AG20443 (cell line): ENCODE measurements at places on chromosomes 1 and 21.
A peak's percentile ranks its signal among the peaks of the same experiment; 100 is the strongest.

DNA sequence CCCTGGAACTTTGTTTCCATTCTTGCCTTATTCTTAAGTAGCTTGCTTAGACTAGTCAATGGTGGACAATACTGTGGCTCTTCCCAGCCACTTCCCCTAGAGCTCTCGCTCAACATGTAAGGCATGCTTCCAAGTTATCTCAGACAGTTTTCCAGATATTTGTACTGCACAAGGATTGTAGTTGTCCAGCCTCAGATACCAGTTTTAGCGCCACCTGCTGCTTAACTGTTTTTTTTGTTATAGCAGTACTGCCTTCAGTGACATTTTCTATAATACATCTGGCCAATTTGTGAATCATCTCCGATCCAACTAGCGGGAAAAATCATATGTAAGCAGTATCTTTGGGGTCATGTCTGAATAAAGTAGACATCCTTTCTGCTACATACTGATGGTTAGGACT lies 346.7 kb upstream of the ADGRL4 start:
- peak; percentile 45 for DNase-seq

GRCh38 chr1:109508001-109508872 lies 1.3 kb downstream of the AMIGO1 start:
- DNase-seq = no peak

- DNase-seq = no peak
Measured at GRCh38 chr1:119380983-119381662, 12.5 kb downstream of the HAO2 start.

GRCh38 chr1:94708299-94708685 lies 111.9 kb upstream of the SLC44A3 start:
- DNase-seq = no peak

DNA sequence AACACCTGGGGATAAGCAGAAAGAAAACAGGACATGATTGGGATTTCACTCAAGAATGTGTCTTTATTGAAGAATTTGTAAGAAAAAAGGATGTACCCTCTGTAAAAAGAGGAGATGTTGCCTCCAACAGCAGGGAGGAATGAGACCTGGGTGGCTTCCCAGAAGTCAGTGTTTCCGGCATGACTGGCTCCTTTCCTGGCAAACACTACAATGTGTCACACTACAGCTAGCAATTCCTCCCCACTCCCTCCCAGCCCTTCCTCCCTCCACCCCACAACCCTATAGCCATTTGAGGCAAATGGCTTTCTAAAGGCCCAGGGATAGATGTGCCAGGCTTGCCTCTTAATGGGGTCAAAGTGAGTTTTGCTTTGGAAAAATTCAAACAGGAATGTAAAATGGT lies 11.5 kb upstream of the COL8A2 start:
- peak; percentile 91 for DNase-seq

DNA sequence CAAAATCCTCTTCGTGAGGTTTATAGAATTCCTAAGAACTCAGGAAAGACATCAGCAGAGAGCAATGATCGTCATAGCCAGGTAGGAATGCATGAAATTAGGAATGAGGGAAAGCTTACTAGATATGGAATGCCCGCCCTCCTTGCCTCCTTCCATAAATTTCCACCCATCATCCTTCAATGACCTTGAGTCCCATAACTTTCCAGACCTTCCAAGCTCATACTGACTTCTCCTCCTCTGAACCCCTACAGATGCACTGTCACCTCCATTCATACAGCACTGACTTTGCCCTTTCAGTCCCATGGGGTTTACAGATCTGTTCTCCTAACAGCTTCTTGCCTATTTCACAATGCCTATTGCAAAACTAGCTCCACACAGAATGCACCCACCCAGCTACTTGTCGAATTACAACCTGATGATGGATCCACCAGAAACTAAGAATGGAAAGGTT lies 23.8 kb upstream of the PPP1R15B start:
- DNase-seq = peak; percentile 35

GRCh38 chr21:44929242-44929798 lies 8.6 kb upstream of the ITGB2 start:
- no peak for DNase-seq

GRCh38 chr21:46046471-46046870 lies 51.4 kb upstream of the COL6A2 start:
- DNase-seq = no peak

DNA sequence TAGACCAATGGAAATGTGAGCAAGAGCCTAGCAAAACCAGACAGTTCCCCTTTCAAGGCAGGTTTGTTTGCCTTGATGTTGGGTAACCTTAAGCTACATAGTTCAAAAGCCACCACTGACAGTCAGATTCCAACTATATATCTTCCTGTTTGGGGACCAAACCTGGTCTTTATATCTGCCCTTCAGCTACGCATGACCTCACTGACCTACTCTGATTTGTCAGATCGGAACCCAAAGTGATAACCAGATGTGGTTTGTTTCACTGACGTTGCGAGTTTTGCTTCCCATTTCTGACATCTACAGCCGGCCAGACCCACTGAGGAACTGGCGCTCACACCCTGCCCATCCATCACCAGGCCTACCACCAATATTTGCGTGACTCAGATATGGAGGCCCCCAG lies 361.1 kb upstream of the CHRM3 start:
- DNase-seq = no peak

- DNase-seq = no peak
Measured at GRCh38 chr1:227729144-227729880, 5.8 kb downstream of the JMJD4 start.

GRCh38 chr1:108893141-108893530 lies 16.4 kb downstream of the GPSM2 start:
- no peak for DNase-seq

DNA sequence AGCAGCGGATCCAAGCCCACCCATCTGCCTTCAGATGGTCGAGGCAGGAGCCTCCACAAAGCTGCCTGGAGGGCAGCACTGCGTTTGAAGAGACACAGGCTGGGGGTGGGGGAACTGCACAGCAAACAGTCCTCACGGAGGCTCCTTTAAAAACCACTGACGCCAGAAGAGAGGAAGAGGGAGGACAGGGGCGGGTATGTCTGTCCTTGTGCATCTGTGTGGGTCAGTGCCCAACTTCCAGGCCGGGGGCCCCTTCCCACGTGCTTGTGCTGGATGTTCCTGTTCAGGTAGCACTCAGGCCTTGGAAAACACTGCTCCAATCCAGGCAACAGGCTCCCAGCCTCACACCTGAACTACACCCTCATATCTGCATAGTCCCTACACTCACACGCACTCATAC lies 7.7 kb downstream of the AHDC1 start:
- DNase-seq = no peak

GRCh38 chr1:17725084-17725719 lies 29.9 kb upstream of the ACTL8 start:
- DNase-seq = no peak

DNA sequence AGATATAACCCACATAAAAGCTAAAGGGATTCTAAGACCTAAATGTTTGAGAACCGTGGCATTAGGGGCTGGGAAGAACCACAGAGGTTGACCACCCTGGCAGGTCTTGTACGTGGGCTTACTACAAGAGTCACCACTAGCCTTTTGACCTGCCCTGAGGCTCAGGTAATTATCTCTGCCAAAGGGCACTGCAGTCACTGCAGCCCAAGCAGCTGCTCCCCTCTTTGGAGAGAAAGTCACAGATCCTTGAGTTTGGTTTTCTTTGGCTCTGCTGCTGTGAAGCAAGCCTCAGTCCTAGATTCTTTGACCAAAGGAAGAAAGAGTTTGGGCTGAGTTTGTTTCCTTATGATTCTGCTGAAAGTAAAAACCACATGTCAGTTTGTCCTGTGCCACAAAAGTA lies 11.6 kb downstream of the PARK7 start:
- DNase-seq = no peak

GRCh38 chr1:6824665-6825368 lies 39.6 kb downstream of the CAMTA1 start:
- no peak for DNase-seq

GRCh38 chr1:46535063-46535462 lies 16.4 kb downstream of the KNCN start:
- no peak for DNase-seq

GRCh38 chr1:85379203-85380136 lies 85.5 kb downstream of the DDAH1 start:
- no peak for DNase-seq

DNA sequence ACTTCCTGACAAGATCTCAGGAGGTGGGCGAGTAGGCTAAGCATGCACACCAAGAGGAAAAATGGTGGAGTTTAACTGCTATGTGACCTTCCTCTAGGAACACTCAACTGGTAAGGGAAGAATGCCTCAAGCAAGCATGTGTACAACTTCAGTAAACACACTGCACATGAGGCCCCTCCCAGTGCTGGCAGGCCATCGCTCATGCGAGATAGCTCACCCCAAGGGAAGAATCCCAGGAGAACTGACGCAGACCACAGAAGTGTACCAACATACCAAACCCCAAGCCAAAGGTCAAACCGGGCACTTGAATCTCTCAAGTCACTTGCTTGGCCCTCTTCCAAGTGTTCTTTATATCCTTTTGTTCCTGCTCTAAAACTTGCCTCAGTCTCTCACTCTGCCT lies 40.5 kb upstream of the GALNT2 start:
- DNase-seq = no peak

DNA sequence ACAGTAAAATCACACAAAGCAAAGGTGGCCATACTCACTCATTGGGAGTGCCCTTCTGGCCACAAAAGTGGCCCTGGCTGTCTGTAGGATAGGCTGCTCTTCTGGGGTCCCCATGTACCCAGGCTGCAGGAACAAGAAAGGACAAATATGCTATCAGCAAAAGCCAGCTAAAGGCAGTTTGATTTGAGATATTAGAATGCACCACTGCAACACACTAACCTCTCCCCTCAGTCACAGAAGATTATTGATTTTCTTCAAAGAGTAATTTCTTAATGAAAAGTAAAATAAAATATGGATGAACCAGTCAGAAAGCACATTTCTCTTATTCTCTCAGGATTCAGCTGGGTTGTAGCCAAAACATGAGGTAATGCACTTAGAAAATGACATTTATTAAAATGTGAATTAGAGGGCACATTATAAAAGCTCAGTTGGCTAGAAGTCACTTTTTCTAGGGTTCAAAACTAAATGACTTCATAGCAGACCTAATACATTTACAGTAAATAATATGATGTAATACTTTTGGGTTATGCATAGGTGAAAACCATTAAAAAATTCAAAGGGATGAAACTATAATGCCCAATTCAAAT lies 140.8 kb downstream of the LHX8 start:
- no peak for DNase-seq

DNA sequence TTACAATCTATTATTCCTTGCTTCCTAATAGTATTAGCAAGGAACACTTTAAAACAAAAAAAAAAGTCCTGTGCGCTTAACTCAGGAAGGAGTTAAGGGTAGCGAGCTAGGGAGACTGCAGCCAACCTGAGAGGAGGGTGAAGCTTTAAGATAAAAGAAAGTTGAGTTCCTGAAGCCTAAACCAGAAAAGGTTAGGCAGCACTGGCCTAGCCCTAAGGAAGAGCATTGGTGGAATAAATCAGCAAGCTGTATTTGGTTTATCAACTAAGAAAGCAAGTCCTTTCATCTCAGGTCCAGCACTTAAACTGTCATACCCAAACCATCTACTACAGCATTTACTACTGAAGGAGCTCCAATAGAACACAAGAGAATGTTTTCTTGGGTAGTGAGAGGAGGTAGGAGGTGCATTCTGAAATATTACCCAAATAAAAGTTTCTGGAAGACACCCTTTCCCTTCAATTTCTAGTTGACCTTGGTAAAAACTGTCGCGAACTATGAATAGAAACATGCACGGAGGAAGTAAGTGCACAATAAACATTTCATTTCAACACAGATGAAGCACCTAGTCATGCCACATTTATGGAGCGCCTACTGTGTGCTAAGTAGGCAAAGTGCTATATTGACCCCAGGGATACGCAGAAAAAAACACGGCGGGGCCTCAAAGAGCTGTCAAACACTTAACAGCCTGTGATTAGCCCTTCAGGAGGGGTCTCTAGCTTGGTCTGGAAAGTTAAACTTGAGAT lies 1.3 kb downstream of the GLRX2 start:
- DNase-seq = peak; percentile 7

GRCh38 chr1:228987736-228988506 lies 252.6 kb downstream of the RHOU start:
- no peak for DNase-seq

DNA sequence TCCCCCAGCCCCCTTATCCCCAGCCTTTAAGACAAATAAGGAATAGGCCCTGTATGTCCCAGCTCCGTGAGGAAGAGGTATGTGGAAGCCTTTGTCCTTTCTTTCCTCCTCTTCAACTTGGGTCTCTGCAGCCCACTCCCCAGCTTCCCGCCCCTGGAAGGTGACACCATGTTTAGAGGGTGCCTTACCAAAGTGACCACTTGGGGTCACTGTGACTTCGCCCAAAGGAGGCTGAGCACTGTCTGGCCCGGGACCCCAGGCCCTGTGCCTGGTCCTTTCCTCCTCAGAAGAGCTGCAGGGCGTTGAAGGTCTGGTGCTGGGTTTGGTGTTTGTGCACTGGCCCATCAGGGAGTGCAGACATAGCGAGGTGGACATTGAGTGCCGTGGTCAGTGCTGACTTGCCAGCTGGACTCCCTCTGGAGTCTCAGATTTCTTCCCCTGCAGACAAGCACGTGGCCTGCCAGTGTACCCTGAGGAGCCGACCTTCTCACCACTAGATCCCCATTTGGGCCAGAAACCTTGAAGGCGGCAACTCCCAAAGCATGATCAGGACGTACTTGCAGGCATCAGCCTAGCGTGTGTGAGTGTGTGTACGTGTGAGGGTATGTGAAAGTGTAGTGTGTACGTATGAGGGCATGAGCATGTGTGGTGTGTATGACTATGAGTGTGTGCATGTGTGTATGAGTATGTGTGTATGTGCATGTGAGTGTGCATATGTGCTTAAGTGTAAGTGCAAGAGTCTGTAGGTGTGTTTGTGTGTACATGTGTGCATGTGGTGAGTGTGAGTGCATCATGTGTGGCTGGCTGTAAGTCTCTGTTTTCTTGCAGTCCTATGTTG lies 181.4 kb upstream of the KIAA0040 start:
- peak; percentile 56 for DNase-seq

DNA sequence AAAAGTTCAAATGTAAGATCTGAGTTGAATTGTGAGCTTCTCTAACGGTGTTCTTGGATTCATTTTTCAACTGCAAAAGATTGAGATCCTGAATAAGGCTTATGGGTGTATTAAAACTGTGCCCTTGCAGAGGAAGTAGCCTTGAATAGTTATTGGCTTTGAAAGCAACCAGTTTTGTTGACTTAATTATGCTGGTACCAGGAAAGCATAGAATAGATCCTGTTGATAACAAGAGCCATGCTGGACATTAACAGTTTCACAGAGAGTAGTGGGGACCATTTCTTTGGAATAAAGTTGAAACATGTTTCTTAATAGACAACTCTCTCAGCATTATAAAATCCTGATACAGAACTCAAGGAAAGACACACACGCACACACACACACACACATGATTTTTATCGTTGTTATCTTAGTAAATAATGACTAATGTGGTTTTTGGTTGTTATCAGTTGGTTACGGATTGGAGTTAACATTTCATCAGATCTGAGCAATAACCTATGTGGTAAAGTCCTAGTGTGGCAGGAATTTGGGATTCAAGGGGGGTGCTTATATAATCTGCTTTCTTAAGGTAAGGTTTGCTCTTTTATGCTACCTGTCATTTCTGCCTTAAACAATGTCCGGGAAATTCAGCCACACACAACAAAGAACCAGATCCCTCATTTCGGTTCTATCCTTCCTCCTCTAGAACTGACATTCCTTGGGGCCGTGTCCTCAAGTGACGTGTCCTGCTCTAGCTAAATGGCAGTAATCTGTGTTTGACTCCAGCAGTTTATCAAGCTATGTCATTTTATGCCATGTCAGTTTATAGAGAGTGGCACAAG lies 330.9 kb downstream of the CHRM3 start:
- DNase-seq = no peak

- no peak for DNase-seq
Measured at GRCh38 chr21:38234395-38235142, 22.2 kb upstream of the KCNJ15 start.

GRCh38 chr21:38455403-38455802 lies 42.9 kb downstream of the ERG start:
- peak; percentile 63 for DNase-seq
